ENCODE measurements at places on chromosomes 1 and 21. TPM values are rescaled to one million over a fixed set of nuclear protein-coding genes. Genes with fewer than 3 reads are reported as not detected.

Gene TLCD4
- total RNA-seq: 2.4 TPM

DNA sequence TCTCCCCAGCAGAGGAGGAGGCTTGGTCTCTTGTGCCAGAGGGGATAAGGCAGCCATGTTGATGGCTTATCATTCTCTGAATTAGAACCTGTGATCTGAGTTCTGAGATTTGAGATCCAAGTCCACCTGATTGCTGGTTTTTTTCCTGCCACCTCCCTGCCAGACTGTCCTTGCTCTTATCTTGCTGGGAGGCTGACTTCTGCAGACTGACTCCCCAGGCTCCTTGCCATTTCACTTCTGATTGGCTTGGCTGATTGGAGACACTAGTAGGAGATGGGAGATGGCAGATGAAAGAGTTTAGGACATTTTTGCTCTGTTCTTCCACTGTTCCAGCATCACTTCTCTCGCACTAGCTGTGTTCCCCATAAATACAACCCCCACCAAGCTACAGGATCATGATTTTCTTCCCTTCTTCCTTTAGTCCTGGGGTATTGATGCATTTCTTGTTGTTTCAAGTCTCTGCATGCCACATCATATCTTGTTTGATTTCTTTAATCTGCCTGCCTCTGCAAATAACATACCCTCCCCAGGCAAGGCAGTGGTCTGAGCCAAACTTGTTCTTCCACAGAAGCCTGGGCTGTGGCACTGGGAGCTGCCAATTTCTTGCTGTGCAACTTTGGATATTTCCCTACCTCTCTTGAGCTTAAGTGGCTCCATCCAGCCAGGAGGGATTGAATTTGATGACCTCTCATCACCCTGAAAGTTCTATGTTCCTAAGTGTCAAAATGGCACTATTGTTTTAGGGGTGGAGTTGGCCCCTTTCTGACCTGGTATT, 963 bp upstream of the CYP4B1 start:
- no peak overlapping the region for H3K27ac ChIP-seq
- H3K27me3 ChIP-seq: no peaks in the 10 kb centered on the region
- no peak for DNase-seq
- no peak overlapping the region for H3K4me3 ChIP-seq
- no peaks in the 10 kb centered on the region for H3K36me3 ChIP-seq

DNA sequence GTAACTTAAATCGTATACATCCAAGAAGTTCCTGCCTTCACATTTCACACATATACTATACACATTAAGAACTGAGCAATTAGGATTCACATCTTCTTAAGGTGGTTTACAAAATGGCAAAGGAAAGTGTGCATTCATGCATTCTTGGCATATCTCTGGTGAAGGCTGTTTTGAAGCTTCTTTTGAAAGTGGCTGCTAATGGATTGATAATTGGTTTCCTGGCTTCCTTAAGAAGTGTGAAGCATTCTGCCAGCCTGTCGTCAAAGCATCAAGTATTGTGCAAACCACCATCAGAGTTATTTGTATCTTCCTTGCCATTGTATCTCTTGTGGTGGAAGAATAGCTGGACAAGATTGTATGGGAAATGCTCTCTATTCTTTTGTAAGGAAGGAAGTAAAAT, 95.1 kb upstream of the HMGB4 start:
- no peak overlapping the region for H3K27ac ChIP-seq
- DNase-seq: no peak
- no peaks in the 10 kb centered on the region for H3K4me1 ChIP-seq
- no peaks in the 10 kb centered on the region for H3K36me3 ChIP-seq
- H3K4me3 ChIP-seq: no peak overlapping the region
- H3K27me3 ChIP-seq: no peaks in the 10 kb centered on the region

Gene BGLAP
- total RNA-seq: 2.2 TPM

- no peaks in the 10 kb centered on the region for H3K27me3 ChIP-seq
- H3K27ac ChIP-seq: no peak overlapping the region
- DNase-seq: peak; percentile 76
- H3K4me3 ChIP-seq: no peak overlapping the region
- no peaks in the 10 kb centered on the region for H3K4me1 ChIP-seq
- H3K36me3 ChIP-seq: no peaks in the 10 kb centered on the region
Observed at GRCh38 chr1:99737016-99737415, 29.4 kb downstream of the FRRS1 start.

DNA sequence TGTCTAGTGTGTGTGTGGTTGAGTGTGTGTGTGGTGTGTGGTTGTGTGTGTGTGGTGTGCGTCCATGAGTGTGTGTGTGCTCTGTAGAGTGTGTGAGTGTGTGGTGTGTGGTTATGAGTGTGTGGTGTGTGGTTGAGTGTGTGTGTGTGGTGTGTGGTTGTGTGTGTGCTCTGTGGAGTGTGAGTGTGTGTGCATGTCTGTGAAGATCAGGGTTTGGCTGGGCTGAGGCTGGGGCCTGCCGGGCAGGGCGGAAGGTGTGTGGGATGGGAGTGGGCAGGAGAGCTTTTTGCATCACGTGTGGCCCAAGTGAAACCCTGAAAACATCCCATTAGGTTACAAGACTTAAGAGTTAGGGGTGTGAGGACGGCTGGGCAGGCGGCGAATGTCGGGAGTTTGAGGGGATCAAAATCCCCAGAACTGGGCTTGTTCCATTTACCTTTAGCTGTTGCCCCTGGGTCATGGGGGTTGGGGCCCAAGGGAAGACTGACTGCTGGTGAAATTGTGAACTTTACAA, 2.9 kb upstream of the FCMR start:
- no peak overlapping the region for H3K27ac ChIP-seq
- H3K4me1 ChIP-seq: no peaks in the 10 kb centered on the region
- H3K27me3 ChIP-seq: no peaks in the 10 kb centered on the region
- no peaks in the 10 kb centered on the region for H3K36me3 ChIP-seq

DNA sequence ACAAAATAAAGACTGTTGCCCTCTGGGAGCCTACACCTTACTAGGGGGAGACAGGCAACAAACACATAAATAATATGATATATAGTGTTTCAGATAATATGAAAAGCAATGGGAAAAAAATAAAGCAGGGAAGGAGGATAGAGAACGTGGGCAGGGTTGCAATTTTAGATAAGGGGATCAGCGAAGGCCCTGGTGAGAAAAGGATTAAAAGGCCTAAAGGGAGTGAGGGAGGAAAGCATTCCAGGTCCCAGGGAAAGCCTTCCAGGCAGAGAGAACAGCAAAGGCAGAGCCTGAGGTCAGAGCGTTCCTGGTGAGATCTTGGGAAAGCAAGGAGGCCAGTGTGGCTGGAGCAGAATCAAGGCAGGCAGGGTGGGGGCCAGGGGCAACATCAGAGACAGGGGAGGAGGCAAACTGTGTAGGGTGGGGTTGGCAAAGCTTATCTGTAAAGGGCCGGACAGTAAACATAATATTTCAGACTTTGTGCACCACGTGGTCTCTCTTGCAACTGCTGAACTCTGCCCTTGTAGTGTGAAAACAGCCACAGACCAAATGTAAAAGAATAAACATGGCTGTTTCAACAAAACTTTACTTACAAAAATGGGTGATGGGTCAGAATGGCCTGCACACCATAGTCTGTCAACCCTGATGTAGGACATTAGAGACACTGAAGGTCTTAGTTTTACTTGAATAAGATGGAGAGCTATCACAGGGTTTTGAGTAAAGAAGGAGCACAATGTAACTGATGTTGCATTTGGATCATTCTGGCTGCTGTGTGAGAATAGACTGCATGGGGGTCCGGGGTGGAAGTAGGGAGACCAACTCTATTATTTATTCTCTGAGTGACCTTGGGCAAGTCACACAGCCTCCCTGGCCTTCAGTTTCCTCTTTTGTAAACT, 13.3 kb upstream of the CPT2 start:
- H3K36me3 ChIP-seq: no peaks in the 10 kb centered on the region
- H3K27ac ChIP-seq: no peak overlapping the region
- no peaks in the 10 kb centered on the region for H3K27me3 ChIP-seq

DNA sequence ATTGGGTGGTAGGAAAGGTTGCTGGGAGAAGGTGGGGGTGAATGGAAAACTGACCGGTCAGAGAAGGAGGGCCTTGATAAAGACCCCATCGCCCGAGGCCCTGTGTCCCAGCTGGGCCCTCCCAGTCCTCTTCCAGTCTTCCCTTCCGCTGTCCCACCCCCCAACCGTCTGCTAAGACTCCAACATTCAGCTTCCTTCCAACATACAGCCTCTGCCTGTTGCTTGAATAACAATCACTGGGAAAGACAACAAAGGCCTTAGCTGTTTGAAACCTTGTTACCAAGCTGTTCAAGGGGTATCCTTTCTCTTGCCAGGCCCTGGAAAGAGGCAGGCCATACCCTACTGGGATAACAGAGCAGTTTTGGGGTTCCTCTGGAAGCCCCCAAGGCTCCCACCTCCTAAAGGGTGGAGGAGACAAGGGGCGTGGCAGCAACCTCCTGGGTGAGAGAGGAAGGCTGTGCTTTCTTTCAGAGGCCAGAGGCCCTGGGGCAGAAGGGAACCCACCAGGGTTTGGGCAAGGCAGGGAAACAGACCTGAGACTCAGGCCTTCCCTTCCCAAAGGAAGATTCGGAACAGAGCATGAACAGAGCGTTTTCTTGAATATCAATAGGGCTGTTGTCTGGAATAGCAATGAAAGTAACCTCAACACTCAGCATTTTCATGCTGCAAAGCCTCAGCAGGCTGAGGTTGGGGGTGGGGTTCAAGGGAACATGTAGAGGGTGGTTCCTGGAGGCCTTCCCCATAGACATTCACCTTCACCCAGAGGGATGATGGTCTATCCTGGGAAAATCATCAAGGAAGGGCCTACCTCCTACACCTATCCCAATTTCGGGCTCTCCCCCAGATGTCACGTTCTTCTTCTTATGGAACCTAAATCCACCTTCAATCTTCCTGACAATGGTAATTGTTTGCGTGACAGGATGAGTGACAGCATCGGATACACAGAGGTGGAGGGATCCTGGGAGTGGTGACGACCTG, 4.1 kb downstream of the ETNK2 start:
- no peaks in the 10 kb centered on the region for H3K4me1 ChIP-seq
- peaks cover 30% of the 10 kb centered on the region for H3K27me3 ChIP-seq
- peak; percentile 46 for DNase-seq
- H3K36me3 ChIP-seq: no peaks in the 10 kb centered on the region
- no peak overlapping the region for H3K27ac ChIP-seq

- H3K4me3 ChIP-seq: no peak overlapping the region
- no peaks in the 10 kb centered on the region for H3K4me1 ChIP-seq
- no peak overlapping the region for H3K27ac ChIP-seq
- no peaks in the 10 kb centered on the region for H3K36me3 ChIP-seq
Observed at GRCh38 chr1:220378571-220379302, 106.5 kb upstream of the RAB3GAP2 start.

GRCh38 chr1:44472620-44473525, 67.8 kb downstream of the RNF220 start:
- no peak overlapping the region for H3K27ac ChIP-seq
- H3K4me1 ChIP-seq: peaks cover 4% of the 10 kb centered on the region

Gene OSCP1
- 14.5 TPM for total RNA-seq

Gene HSPB7
- 4.1 TPM for total RNA-seq

GRCh38 chr1:154485910-154486496, 16.0 kb upstream of the TDRD10 start:
- H3K27me3 ChIP-seq: peaks cover 45% of the 10 kb centered on the region
- H3K36me3 ChIP-seq: no peaks in the 10 kb centered on the region
- no peak overlapping the region for H3K27ac ChIP-seq
- H3K4me3 ChIP-seq: no peak overlapping the region
- no peak for DNase-seq
- peaks cover 9% of the 10 kb centered on the region for H3K4me1 ChIP-seq

GRCh38 chr1:23563003-23563402, 3.7 kb upstream of the ID3 start:
- H3K36me3 ChIP-seq: peaks cover 7% of the 10 kb centered on the region
- DNase-seq: no peak
- H3K27me3 ChIP-seq: no peaks in the 10 kb centered on the region
- peak overlapping the region; percentile 97 for H3K27ac ChIP-seq
- no peak overlapping the region for H3K4me3 ChIP-seq
- peaks cover 43% of the 10 kb centered on the region for H3K4me1 ChIP-seq

DNA sequence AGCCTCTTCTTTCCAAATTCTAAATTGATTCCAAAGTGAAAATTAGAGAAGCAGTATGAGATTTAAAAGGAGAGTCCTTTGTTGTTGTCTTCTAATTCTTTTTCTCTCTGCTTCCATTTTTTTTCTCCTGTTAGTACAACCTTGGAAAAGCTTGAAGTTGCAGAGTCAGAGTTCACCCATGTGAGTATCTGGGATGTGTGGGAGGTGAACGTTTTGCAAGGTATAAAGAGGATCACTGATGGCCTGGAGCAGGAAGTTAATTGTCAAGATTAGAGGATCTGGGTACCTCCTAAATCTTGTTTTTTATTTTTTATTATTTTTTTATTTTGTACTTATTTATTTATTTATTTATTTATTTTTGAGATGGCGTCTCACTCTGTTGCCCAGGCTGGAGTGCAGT, 7.7 kb upstream of the PSMD4 start:
- H3K4me1 ChIP-seq: no peaks in the 10 kb centered on the region
- no peak overlapping the region for H3K27ac ChIP-seq
- no peaks in the 10 kb centered on the region for H3K27me3 ChIP-seq
- H3K36me3 ChIP-seq: peaks cover 85% of the 10 kb centered on the region

Gene FCRL5
- under 0.01 TPM for total RNA-seq
